Dorsolateral prefrontal cortex (tissue), 122 donors: ENCODE measurements at places on chromosomes 16 and 17.
A peak's percentile ranks its signal among the peaks of the same experiment; 100 is the strongest.

DNA sequence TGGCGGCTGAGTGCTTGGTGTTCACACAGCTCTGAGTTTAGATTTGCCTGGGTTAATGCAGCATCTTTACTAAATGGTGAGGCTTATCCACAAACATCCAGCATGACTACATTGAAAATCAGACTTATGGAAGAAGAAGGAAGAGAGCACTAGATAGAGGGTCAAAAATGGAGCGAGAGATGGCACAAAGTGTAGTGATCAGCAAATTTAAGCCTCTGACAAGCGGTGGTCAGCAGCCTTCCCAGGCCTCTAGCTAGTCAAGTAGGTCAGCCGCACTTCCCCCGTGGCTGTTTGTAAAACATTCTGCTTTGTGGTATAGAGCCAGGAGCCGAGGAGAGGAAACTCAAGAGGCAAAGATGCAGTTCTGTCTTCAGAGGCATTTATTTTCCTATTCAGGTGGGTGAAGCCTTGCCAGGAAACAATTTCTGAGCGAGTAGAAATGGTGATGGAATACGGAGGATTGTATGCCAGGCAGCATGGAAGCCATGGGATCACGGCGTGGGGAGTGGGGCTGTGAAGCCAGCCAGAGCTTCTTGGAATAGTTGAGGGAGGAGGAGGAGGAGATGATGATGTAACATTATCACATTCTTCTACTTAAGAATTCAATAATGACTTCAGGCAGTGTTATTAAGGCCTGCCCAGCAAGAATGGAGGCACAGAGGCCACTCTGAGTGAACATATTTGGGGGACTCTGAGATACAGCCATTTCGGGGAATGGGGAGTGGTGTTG, 118.9 kb downstream of the MSI2 start:
- no peak for DNase-seq

DNA sequence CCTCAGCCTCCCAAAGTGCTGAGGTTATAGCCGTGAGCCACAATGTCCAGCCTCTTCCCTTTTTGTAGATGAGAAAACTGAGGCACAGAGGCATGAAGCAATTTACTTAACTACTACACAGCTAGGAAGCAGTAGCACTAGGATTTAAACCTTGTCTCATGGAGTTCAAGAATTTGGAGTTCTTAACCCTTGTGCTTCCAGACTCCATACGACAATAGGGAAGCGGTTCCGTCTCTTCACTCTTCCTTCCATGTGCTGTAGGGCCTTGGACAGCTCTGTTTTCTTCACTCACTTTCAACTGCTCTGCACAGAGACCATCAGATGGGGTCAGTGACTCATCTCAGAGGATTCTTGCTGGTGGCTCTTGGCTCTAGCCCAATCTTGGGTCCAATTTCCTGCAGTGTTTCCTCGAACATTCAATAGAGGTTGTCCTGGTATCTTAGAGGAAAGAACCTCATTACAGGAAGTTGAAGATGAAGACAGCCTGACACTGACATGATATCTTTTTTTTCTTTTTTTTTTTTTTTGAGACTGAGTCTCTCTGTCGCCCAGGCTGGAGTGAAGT, 19.3 kb downstream of the ITGAL start:
- no peak for DNase-seq

- peak; percentile 47 for DNase-seq
Measured at GRCh38 chr17:2713881-2714280, 2.3 kb upstream of the CLUH start.

GRCh38 chr17:82944990-82945389, 105.2 kb upstream of the ZNF750 start:
- DNase-seq: no peak

DNA sequence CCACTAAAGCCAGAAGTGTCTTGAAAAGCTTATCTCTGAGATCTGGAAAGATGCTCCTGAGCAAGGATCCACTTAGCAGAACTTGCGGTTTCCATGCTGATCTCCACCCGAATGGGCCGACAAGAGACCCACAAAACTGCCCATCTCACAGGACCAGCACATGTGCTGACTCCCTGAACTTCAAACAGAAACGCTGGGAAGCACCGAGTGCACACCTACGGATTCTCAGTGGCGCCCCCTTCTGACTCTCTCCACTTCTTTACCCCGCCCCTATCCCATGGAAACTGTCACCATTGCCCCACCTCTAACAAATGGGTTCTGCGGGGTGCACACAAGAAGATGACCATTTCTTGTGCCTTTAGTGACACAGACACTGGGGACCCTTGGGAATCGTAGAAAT, 21.4 kb downstream of the CDRT4 start:
- DNase-seq: no peak

DNA sequence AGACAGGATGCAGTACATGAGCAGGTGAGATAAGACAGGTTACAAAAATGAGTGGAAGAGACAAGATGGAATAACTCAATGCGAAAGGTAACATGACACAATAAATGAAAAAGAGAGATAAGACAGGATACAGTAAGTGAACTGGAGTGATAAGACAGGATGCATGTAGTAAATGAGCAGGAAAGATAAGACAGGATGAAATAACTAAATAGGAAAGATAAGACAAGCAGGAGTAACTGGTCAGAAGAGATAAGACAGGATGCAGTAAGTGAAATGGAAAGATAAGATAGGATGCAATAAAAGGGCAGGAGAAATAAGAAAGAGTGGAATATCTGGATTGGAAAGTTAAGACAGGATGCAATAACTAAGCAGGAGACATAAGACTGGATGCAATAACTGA, 8.3 kb upstream of the MYH4 start:
- DNase-seq: no peak

- no peak for DNase-seq
Measured at GRCh38 chr17:81335773-81336157, 40.7 kb upstream of the SLC38A10 start.

DNA sequence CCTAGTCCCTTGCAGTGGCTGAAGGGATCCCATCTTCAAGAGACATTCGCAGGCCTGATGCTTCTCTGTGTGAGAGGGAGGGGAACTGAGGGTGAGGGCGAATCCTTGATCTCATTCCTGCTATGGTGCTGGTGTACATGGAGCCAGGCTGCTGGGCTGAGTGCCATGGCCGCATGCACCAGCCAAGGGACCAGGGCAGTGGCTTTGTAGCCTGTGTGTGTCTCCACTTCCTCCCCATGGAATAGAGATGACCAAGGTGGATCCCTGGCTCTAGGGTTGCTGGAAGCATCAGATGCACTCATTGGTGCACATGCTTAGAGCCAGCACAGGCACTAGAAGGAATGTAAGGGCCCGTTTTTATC, 195.0 kb downstream of the FOXL1 start:
- DNase-seq: no peak

GRCh38 chr17:8326511-8327302, 12.9 kb upstream of the ODF4 start:
- DNase-seq: peak; percentile 14

DNA sequence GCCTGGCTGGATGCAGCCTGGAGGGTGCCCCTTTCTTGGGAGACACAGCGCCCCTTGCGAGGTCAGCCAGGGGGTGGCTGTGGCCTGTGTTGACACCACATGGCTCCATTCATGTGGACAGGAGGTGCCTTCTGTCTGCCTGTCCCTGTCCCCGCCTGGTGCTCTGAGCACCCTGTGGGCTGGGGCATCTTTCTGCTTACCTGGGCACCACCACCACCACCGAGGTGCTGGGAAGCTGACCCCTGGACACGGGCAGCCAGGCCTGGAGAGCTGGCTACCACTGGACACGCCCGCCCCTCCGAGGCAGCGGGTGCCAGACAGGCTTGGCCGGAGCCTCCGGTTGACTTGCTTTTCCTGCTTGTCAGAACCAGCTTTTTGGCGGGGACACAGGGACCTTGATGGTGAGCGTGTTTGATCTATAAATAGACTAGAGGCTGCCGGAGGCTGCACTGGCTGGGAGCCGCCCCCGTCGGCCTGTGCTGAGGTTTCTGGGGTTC, 121.3 kb upstream of the GSE1 start:
- DNase-seq: peak; percentile 56

GRCh38 chr16:80608946-80609345, 68.2 kb downstream of the DYNLRB2 start:
- no peak for DNase-seq

DNA sequence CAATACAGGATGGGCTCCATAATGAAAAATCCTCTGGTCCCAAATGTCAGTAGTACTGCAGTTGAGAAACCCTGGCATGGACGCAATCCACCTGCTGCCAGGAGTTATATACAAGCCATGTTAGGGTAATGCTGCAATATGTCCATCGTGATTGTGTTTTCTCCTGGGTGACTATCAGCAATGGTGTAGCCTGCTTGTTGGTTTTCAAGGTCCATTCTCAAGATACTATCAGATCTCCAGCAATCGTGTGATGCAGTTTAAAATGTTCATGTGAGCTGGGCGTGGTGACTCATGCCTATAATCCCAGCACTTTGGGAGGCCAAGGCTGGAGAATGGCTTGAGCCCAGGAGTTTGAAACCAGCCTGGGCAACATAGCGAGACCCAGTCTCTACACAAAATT, 24.0 kb downstream of the ABCC1 start:
- DNase-seq: no peak

- DNase-seq: no peak
Measured at GRCh38 chr17:12407495-12408252, 258.0 kb upstream of the MYOCD start.

DNA sequence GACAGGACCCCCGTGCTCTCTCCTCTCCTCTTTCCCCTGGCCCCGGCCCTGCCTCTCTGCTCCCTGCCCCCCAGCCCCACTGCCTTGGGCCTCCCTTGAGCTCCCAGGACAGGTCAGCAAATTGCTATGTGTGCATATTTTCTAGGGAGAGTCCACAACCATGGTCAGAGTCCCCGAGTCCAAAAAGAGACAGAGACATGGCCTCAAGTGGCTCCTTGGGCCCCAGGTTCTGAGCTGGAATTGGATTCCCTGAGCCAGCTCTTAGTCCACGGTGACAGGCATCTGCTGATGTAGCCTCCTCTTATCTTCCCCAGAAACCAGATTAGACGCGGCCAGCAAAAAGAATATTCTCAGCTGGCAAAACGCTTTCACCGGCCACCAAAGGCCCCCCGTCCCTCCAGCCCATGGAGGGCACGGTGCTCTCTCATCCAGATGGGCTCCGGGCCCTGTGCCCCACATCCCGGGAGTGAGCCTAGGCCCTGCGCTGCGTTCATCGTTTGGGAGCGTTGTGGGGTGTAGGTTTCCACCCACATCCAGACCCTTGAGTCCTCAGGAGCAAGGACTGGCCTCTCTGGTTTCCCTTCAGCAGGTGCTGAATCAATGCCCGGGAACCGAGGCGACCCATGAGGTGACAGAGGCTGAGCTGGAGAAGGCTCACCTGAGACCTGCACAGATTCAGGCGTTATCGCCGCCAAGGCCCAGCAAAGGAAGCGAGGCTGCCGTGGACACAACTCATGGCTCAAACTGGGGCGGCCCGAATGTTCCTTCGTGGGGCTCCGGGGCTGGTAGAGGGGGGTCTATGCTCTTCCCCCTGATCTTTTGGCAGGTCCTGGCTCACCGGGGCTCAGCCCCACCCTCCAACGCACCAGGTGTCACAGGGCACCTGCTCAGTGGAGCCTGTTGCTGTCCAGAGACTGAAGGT, 16.3 kb upstream of the ENPP7 start:
- DNase-seq: no peak

GRCh38 chr16:15976225-15976812, 26.9 kb downstream of the ABCC1 start:
- no peak for DNase-seq

- no peak for DNase-seq
Measured at GRCh38 chr16:30603945-30604315, 6.3 kb downstream of the ZNF689 start.

DNA sequence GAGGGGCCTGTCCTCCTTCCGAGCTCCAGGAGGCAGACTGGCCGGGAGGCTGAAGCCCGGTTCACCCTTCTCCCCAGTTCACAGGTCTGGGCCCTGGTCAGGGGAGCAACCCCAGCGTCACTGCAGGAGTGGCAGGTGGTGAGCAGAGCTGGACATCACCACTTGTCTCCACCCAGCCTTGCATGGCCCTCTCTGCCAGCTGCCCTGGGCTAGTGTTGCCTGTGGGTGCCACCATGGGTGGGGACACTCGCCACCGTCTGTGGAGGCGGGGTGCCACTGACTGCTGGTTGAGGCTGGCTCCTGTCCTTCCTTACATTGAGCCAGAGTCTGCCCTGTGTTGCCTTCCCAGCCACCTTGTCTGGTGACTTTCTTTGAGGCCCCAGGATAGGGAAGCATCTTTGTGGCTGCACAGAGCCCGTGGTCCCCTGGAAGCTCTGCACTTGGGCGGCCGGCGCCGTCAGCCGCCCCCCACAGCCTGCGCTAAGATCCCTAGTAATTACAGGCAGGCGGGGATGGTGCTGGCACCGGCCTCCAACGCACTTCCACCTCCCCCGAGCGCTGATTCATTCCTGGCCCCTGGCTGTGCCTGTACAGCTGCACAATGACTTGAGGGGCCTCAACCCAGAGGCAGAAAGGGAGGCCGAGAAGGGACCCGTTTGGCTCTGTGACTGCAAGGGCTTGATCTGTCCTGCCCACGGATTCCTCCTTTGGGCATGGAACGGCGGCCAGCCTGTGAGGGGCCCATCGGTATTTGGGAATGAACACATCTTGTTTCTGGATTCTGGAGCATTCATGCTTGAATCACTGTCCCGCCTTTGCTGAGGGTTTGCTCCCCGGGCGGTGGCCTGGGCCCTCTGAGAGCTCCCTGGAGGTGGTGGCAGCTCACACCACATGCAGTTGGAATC, 5.2 kb downstream of the BAIAP2 start:
- no peak for DNase-seq

GRCh38 chr16:49485663-49486062, 112.1 kb downstream of the C16orf78 start:
- DNase-seq: no peak

- peak; percentile 61 for DNase-seq
Measured at GRCh38 chr17:77365584-77366186, 224.9 kb downstream of the SEC14L1 start.

- no peak for DNase-seq
Measured at GRCh38 chr17:27579897-27580321, 51.1 kb upstream of the LGALS9 start.

GRCh38 chr16:49400611-49401010, 27.0 kb downstream of the C16orf78 start:
- DNase-seq: no peak
